ENCODE measurements at places on chromosomes 5 and 9. TPM values are rescaled to one million over a fixed set of nuclear protein-coding genes. Genes with fewer than 3 reads are reported as not detected.

CARD9 gene
- 0.47 TPM for total RNA-seq

INSL6 gene
- not detected for total RNA-seq

ZCCHC10 gene
- 27.6 TPM for total RNA-seq

SPATA31D4 gene
- total RNA-seq = not detected

GRCh38 chr9:99451112-99451606 lies 229.1 kb downstream of the SEC61B start:
- DNase-seq = peak; percentile 8

DNA sequence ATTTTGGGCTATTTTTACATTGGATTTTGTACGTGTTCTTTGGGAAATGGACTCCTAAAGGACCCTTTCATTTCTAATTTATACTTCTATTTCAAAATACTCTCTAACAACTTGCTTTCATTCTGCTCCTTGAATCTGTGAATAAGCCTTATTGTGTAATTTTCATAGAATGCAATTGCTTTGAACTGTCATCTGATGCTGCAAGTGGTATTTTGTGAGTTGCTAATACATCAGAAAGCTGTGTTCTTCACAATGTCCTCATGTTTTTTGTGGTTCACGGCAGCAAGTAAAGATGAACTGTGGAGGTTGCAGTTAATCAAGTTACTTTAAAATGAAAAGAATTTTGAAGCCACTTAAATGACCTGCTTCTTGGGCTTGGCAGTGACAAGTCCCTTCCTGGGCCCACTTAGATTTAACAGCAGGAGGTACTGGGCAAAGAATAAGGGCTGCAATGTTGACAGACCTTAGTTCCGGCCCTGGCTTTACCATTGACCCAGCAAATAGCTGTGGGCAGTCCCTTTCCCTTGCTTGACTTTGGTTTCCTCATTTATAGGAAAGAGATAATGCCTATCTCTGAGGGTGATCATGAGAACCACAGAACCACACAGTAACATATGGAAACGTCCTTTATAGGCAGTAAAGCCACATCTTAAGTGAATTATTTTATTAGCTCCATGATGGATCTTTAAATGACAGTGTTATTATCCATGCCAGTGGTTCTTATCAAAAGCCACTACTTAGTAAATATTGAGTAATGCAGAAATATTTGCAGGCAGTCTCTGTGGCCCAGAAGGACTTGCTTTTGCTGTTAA lies 54.8 kb downstream of the IQGAP2 start:
- DNase-seq = no peak

GRCh38 chr5:169296419-169297143 lies 4.4 kb downstream of the SLIT3 start:
- no peak for DNase-seq

- DNase-seq = no peak
Observed at GRCh38 chr5:72530196-72530595, 23.0 kb upstream of the ZNF366 start.

DNA sequence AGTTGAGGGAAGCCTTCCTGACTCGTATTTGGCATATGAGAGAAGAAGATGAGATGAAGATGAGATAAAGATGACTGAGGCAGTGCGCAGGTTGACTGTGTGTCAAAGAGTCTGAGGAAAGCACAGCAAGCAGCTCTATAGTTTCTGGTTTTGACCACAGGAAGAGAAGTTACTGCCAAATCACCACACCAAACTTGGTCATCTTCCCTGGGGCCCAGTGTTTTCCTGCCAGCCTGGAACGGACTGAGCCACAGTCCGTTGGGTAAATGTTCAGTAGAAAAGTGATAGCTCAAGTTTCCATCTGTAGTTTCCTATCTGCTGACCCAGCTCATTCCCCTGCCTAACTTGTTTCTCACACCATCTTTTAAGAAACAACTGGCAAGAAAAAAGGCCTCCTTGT lies 80.7 kb upstream of the ADAMTS19 start:
- DNase-seq = no peak

DNA sequence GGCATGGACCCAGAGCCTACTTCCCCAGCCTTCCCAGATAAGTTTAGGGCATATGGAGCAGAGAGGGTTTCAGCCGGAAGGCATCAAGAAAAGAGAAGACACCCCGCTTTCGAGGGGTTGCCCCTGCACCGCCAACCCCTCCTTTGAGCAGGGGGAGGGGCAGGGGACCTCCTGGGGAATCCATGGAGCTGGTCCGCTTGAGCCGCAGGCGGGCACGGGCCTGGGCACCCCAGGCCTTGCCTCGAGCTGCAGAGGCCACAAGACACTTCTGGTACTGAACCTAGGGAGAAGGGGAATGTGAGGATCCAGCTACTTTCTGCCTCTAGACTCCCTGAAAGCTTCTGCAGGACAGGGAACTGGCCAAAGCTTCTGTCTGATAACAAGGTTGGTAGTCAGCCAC lies 1.3 kb upstream of the SRA1 start:
- DNase-seq = no peak

Data from occipital lobe (tissue), 3 donors.